ENCODE measurements at places on chromosomes 16 and 17.
A peak's percentile ranks its signal among the peaks of the same experiment; 100 is the strongest.

GRCh38 chr17:57422574-57423164, 166.3 kb downstream of the MSI2 start:
- DNase-seq = no peak

GRCh38 chr16:58110571-58111301, 18.4 kb downstream of the CFAP20 start:
- DNase-seq = no peak

GRCh38 chr16:26668026-26668425, 398.7 kb upstream of the C16orf82 start:
- no peak for DNase-seq

GRCh38 chr17:15651583-15652110, 32.1 kb upstream of the FBXW10B start:
- peak; percentile 96 for DNase-seq

DNA sequence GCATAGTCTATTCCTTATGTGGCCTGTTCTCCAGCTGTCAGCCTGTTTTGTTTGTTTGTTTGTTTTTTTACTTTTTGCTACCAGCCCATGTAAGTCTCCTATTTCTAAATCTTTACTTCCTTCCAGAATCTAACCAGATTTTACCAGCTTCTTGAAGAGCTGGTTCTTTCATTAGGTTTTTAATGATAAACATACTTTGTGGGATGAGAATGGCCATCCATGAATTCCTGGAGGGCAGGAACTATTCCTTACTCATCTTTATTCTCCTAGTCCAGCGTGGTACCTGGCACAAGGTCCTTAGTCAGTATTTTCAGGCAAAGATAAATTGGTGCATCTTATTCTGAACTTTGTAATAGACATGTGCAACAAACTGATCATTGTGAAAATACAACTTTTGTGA, 17.3 kb downstream of the RSPRY1 start:
- DNase-seq = no peak

DNA sequence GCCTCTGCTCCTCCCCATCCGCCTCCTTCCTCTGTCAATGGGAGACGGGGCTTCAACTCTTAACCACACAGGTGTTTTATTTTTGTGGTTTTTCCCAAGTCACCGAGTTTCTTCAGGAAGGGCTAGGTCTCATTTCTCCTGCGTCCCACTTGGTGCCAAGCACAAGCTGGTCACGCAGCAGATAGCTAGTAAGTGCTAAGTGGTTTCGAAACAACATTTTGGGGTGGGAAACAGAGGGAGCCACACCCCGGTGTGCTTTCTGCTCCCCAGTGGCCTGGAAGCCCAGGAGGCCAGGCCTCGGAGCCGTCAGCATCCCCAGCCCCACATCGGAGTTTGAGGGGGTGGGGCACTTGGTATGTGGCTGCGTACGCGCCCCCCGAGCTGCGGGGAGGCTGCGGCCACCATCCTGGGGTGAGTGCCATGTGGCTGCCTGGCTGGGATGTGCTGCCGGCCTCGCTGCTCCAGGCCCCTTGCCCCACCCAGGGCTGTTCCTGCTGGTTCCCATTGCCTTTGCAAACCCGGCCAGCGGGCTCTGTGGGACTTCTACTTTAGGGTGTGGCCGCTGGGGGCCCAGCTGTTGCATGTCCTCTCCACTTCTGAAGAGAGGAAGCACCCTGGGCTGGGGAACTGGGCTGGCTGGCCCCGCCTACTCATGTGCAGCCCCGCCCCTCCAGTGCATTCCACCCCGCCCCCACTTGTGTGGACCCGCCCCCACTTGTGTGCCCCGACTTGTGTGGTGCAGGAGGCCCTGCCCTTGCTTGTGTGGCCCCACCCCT, 55.6 kb downstream of the BAIAP2 start:
- DNase-seq = no peak

DNA sequence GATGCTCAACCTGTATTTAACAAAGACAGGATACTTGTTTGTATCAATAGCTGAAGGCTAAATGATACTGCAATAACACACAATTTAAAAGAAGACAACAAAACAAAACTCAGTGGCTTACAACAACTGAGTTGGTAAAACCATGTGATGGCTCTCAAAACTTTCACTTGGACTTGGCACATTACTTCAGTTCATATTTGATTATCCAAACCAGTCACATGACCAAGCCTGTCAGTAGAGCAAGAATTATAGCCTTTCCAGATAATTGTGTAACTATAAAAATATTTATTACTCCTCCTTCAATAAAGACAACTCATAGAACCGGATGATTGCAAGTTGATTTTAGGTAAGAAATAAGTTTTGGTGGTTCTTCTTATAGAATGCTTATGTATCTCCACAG, 56.8 kb downstream of the NQO1 start:
- no peak for DNase-seq

DNA sequence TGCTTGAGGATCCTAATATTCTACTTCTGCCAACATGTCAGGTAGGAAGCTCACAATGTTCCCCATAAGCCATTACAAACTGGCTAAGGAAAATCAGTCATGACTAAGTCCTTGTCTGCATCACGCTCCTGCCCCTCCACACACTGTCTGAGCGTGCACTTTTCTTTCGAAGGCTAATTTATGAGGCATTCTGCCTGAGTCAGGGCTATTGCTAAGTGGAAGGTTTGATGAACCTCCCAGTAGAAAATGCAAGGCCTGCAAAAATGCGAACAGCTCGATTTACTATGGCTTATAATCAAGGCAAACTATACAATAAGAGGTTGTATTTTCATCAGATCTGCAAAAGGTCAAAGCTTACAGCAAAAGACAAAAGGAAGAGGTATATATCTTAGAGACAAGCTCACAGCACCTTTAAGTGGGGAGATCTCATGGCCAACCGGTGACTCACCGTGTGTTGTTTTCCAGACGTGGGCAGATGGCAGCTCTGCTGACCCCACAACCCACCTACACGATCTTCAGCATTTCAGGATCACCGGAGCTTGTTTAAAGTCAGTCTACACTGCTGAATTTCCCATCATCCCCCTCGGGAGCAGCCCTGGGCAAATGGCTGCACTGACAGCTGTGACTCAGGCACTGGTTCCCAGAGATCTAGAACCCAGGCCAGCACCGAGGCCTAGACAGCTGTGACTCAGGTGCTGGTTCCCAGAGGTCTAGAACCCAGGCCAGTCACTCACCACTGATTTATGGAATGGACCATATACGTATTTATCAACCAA, 26.1 kb downstream of the MEAK7 start:
- DNase-seq = peak; percentile 38

GRCh38 chr17:17874478-17874877, 37.7 kb upstream of the SREBF1 start:
- DNase-seq = no peak

GRCh38 chr17:80099291-80100034, 1.9 kb upstream of the GAA start:
- DNase-seq = no peak

GRCh38 chr16:55040366-55041086, 109.9 kb downstream of the IRX5 start:
- DNase-seq = no peak

DNA sequence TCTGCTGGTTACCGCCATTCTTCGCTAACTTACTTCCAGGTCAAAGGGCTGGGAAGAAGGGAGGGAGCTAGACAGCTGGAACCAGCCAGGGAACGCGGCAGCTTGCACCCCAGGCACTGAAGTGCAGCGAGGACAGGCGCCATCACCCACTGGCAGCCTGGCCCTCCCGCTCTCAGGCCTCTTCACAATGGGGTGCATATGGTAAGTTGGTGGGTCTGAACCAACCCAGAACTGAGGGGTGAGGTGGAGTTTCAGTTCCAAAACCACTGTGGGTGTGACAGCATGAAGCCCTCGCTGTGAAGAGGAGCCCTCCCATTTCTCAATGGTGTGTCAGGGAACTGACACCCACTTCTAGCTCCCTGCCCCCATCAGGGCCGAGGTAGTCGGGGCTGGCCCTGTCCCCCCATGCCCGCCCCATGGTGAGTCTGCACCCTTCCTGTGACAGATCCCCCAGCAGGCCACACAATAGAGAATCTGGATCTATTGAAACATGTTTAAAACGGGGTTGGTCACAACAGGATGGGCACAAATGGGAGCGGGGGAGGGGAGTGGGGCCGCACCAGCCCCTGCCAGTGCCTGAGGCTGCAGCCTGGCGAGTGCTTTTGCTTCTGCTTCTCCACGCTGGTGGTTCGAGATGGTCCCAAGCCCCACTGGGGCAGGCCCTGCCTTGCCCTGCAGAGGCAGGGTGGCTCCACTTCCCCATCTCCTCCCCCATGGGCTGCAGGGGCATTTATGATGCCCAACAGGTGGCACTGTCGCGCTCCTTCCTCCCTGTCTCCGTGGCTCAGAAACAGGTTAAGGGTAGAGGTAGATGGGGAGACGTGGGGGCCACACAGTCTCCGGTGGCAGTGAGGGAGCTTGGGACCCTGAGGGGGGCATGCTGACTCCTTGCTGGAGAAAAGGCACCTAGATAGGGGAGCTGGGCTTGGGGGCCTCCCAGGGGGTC, 2.3 kb downstream of the LIMD2 start:
- no peak for DNase-seq

- DNase-seq = no peak
Measured at GRCh38 chr16:878072-878784, 77.7 kb upstream of the GNG13 start.

Data from amniotic stem cell (primary cell).